Head of caudate nucleus (tissue), 42 donors: ENCODE measurements at places on chromosomes 5 and 9.

DNA sequence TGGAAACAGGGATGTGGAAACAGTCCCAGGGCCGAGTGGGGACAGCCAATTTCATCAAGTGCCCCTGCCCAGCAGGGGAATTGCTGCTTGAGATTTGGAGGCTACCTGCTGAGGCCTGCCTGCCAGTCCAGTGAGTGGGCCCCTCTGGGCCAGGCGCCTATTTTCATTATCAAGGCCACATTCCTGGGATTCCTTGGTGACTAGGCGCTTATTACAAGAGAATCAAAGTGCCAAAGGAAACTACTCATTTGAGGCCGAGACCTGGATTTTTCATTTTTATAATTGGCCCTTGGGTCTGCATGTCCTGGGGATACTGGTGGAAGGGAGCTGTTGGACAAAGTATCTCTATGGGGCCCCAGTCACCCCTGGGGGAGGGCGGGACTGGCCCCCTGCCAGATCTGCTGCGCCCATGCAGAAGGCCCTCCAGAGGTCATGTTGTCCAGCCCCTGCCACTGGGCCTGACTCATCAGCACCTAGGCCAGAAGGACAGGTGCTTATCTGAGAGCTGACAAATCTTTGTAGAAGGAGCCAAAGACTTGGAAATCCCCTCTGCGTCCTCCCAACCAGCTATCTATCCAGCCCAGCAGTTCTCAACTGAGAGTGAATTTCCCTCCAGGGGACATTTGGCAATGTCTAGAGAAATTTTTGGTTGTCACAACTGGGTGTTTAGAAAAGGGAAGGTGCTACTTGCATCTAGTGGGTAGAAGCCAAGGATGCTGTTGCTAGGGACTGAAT is 45.6 kb downstream of the FOXI1 start:
- DNase-seq = no peak

- DNase-seq = no peak
Measured at GRCh38 chr5:89342106-89342876, 459.3 kb upstream of the MEF2C start.

DNA sequence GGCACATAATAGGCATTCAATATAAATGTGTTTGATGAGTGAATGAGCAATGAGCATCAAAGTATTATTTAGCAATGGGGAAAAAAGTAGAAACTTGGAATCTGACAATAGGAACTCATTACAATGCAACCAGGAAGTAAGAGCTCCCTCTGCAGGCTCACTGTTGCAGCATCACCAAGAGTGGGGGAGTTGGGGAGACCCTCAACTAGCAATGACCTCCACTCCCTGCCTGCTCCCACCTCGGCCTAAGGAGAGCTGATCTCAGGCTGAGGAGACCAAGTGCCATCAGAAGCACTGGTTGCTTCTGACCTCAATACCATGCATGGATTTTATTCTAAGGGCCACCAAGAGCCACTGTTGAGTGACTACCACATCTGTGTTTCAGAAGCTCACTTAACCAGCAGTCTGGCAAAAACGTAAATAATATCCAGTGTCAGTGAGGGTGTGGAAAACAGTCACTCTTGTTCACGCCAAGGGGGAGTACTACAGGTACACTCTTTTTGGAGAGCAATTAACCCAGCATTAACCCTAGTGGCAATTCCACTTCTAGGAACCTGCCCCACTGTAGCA is 8.0 kb downstream of the VDAC1 start:
- no peak for DNase-seq

DNA sequence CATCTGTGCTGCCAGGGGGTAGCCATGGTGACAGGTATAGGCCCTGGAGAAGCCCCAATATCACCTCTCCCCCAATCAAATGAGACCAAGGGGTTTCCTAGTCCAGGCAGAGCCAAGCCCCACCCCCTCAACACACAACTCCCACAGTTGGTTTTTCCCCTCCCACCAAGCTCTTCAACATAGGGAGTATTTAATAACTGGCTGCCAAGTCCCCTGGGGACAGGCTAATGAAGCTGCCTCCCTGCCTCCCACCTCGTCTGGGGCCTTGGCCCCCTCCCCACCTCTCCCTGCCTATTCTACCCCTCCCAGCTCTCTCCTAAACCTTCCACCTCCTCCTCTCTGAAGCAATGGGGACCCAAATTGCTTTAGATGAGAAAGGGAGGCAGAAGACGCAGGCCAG is 23.4 kb downstream of the CPLX2 start:
- DNase-seq = no peak

DNA sequence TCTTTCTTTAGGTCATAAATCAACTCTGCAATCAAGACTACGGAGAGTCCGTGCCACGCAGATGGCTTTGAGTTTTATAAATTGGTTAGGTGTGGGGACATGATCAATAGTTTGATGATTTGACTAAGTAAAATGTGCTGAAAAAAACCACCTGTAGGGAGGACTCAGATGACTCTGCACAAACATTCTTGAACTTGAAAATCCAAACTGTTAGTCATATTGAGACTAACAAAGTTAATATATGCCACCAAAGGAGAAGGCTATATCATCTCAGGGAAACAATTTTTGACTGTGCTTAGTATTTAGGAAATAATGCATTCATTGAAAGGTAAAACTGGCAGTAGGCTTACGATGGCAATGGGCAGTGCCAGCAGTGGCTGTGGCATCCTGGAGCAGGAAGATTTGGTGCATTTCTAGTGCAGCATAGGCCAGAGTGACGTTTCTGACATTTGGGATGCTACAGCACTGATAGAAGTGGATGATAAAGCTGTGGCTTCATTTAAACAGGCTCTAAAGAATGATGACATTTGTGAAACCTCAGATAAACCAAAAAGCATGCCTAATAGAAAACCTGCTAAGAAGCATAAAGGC is 291.1 kb downstream of the MLLT3 start:
- DNase-seq = no peak

- no peak for DNase-seq
Measured at GRCh38 chr9:6640268-6641051, 5.1 kb downstream of the GLDC start.

GRCh38 chr5:130065617-130066016 is 161.4 kb downstream of the CHSY3 start:
- no peak for DNase-seq

- DNase-seq = no peak
Measured at GRCh38 chr5:92371889-92372235, 988.7 kb upstream of the ARRDC3 start.

DNA sequence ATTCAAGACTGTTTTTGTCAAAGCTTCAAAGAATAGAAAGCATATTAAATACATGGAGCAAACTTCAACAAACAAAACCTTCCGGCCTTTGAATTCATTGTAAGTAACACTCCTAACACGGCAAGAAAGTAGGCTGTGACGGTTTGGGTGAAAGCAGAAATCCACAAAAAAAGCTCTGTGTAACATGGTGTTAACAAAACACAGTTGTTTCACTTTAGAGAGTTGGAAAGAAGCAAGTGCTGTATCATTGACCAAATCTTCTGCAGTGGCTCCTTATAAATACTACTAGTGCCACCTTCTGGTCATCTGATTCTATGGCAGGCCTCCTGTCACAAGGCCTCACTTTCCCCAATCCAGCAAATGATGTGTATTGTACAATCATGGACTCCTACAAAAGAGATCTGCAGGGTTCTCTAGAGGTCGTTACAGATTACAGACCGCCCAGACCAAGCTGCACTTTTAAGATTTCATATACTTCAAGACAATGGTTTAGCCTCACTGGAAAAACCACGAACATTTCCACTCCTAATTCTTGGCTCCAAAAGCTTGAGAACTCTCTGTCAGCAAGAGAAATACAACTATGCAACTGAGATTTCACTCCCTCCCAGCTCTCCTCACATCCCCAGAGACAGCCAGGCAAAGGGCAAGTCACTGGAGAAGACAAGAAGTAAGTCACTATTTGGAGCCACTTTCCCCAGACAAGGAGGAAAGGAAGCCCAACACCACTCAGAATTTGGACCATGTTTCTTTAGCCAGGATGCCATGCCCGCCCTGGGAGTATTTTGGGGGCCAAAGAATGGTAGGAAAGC is 196.2 kb downstream of the DTWD2 start:
- DNase-seq = peak; percentile 77

DNA sequence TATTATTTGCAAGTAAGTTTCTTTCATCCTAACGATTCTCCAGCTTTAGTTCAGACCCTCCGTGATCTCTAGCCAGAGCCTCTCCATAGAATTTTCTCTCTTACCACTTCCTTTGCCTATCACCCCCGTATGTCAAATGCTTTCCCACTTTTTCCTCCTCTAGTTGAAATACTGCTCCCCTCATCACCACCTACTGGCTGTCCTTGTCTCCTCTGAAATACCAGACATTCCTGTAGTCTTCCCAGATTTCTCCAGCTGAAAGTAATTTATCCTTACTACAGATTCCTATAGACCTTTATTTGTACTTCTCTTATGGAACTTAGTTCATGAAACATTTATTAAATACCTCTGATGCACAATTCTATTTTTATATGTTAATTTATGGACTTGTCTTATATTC is 36.0 kb upstream of the GLIPR2 start:
- DNase-seq = no peak

GRCh38 chr5:1185629-1186350 is 15.6 kb upstream of the SLC6A19 start:
- no peak for DNase-seq

- no peak for DNase-seq
Measured at GRCh38 chr5:134539732-134540131, 14.3 kb downstream of the JADE2 start.

GRCh38 chr5:86463339-86463738 is 154.4 kb upstream of the COX7C start:
- DNase-seq = no peak

DNA sequence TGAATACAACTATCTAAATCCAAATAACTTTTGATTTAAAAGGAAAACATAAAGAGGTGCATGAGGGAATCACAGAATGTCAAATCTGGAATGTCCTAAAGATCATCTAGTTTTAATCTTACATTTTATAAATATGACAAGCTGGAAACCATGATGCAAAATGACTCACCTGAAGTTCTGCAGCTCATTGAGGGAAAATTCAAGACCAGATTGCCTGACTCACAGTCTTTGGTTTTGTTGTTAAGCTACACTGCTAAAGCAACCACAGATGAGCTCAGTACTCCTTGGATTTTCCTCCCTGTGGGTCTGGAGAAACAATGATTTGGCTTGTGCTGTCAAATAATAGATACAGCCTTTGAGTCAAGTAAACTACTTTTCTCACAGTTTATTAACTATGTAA is 19.1 kb upstream of the EDIL3 start:
- no peak for DNase-seq

DNA sequence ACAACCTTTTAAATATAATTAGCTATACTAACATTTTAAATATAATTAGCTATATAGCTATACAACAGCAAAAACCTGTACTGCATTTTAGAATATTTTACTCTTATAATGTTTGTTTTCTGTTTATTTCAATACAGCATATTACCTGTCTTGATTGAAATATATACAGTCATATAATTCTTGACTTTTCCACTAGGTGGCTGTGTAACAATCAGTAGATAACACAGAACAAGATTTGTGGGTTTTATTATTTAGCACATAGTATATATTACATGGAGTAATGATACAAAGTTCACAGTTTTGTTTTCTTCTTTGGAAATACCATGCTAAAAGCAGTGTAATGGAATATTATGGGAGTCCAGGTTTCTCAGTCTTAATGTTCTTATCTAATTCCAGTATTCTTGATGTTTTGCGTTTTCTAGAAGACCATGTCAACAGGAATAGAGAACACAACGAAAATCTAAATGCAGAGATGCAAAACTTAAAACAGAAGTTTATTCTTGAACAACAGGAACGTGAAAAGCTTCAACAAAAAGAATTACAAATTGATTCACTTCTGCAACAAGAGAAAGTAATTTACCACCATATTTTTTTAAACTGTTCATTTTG is 13.3 kb downstream of the HMMR start:
- no peak for DNase-seq

DNA sequence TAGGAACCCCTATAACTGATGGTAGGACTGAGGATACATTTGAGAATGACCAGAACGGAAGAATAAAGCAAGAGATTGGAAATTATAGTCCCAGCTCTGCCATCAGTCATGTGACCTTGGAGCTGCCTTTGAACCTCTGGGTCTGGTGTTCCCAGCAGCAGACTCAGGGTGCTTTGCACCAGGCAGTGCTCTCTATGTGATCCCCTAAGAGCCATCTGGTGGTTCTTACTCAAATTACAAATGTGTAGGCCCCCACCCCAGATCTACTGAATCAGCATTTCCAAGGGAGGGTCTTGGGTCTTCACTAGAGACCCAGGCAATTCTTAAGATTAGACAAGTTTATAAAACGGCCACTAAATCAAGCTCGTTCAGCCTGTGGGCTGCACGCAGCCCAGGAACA is 40.2 kb upstream of the PRDM12 start:
- no peak for DNase-seq

DNA sequence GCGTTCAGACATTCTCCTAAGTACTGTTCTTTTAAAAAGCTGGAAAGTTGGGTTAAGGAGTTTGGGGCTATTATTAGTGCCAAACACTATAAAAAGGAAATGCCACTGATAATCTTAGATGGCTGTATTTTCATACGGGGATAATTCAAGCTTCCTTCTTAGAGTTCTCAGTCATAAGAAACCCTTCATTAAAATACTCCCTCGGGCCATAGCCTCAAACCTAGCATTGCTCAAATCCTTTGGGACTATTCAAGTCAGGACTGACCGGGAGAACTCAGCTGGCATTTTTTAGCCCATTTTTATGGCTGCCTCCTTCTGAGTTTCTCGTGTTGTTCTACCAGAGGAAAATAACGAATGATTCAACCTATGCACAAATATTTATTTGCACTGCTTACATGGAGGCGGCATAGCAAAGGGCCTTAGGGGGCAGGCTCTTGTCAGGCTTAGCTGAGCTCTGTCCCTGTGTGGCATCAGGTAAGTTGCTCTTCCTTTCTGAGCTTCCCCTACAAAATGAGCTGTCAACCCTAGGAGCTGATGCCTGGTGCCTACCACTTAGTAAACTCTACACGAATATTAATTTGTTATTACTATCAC is 33.5 kb upstream of the ADAM19 start:
- DNase-seq = no peak

DNA sequence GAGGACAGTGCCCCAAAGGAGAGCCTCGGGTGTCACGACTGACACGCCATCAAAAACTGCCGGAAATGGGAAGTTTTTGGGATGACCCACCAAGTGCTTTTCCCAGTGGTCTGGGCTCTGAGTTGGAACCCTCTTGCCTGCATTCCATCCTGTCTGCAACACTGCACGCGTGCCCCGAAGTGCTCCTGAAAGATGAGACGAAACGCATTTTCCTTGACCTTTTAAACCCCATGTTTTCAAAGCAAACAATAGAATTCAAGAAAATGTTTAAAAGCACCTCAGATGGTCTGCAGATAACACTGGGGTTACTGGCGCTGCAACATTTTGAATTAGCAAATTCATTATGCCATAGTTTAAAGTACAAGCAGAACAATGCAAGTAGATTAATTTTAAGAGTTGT is 92.9 kb downstream of the ANKRD18A start:
- no peak for DNase-seq

- no peak for DNase-seq
Measured at GRCh38 chr5:2740051-2740875, 11.2 kb downstream of the IRX2 start.

GRCh38 chr5:57111993-57112392 is 61.9 kb upstream of the GPBP1 start:
- no peak for DNase-seq

- DNase-seq = no peak
Measured at GRCh38 chr5:156927545-156927944, 35.5 kb downstream of the TIMD4 start.

- no peak for DNase-seq
Measured at GRCh38 chr9:91082731-91083130, 279.0 kb downstream of the AUH start.
